ENCODE measurements at places on chromosomes 6 and 20. TPM values are rescaled to one million over a fixed set of nuclear protein-coding genes. Genes with fewer than 3 reads are reported as not detected.

GRCh38 chr6:139448051-139448649 lies 73.7 kb upstream of the CITED2 start:
- DNase-seq, result no peak

GRCh38 chr20:40326784-40327183 lies 362.3 kb downstream of the MAFB start:
- no peak for DNase-seq

- DNase-seq, result peak; percentile 94
Measured at GRCh38 chr20:5065879-5066383, 53.8 kb downstream of the PCNA start.

GRCh38 chr20:50034567-50035180 lies 51.9 kb downstream of the SNAI1 start:
- DNase-seq, result no peak

DNA sequence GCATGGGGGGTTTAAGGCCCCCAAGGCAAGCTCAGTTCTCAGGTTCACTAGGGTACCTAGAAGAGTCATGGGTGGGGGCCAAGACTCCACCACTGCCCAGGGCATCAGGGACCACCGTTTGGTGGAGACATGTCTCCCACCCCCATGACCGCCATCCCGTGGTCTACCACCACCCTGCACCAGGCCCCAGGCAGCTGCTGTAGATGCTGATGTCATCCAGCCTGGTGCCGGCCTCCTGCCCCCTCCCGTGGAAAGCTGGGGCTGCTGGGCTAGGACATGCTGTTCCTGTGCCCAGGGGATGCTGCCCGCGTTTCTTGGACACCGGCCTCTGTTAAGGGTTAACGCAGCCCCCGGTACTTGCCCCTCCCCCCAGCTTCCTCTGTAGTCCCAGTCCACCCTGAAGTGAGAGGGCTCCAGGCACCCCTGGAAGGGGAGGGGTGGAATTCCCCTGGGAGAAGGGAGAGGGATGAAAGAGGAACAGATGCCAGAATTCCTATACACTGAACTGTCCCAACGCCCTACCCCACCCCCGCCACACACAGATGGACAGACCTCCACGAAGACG lies 587 bp downstream of the IP6K3 start:
- no peak for DNase-seq

DNA sequence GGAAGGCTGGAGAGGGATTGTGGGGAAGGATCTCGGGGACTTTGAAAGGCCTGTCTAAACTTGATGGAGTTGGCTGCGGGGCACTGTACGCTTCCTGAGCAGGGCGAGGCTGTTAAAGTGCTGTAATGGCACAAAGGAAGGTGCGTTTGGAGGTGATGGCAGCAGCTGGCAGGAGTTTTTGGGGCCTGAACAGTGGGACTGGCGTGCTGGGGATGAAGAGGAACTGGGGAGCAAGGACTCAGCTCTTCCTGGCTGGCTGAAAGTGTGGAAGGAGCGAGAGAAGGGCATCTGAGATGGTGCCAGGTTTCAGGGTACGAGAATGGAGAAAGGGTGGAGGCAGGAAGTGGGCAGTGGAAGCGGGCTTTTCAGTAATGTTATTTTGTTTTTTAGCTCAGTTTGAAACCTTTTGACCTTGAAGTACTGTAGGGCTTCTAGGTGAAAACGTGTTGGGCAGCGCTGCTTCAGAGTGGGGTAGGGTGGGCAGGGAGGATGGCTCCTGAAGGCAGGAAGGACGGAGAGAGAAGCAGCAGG lies 8.0 kb downstream of the TMEM181 start:
- peak; percentile 31 for DNase-seq

DNA sequence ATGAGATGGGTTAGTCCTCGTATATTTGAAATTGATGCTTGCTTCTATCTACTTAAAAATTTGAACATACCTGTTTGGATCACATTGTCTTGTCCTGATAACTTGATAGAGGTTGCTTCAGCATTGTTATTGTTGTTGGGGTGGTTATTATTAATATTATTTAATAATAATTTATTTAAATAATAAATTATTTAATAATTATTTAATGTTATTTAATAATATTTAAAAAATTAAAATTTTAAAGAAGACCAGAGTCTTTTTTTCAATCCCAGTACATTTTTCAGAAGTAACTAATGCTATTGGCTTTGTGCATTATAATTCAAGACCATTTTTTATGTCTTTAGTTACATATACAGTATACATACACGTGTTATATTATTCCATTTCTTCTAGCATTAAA lies 116.6 kb upstream of the DUSP22 start:
- DNase-seq, result no peak

DNA sequence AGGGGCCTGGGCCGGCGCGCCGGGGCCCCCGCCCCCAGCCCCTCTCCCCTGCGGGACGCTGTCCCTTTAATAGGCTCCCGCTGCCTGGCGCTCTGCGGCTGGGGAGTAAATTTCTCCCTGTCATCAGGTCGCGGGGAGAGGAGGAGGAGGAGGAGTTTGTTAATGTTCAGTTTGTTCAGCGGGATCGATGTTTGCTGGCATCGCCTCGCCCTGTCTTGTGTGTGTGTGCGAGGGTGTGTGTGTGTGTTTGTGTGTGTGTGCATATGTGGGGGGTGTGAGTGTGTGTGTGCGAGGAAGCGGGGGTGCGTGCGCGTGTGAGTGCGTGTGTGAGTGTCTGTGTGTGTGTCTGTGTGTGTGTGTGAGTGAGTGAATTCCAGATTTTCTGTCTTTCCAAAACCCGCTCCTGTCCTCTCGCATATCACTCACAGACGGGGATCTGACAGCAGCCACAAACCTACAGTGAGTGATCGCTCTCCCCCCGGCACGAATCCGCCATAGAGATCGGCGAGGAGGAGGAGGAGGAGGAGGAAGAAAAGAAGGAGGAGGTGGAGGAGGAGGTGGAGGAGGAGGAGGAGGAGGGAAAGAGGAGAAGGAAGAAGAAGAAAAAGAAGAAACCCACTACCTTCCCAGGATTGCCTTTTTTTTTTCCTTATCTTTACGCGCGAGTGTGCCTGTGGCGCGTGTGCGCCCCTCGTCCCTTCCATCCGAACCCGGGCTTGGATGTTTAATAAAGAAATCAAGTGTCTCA lies at the start of gene TSHZ2:
TSHZ2 (plus strand) TSS at position 169 of the 748 bp plus-strand sequence. CDS start 936 bp downstream, outside the sequence.
- DNase-seq, result peak; percentile 85

SAMD10 gene
- total RNA-seq, result 1.1 TPM

NKX2-2 gene
- total RNA-seq, result 0.33 TPM

TFEB gene
- total RNA-seq, result 15.1 TPM

CDH26 gene
- 0.52 TPM for total RNA-seq
